ENCODE measurements at places on chromosomes 16 and 17. TPM values are rescaled to one million over a fixed set of nuclear protein-coding genes. Genes with fewer than 3 reads are reported as not detected.
A peak's percentile ranks its signal among the peaks of the same experiment; 100 is the strongest.

GRCh38 chr17:74742153-74742515, 5.1 kb downstream of the RAB37 start:
- no peaks in the 10 kb centered on the region for H3K36me3 ChIP-seq
- H3K27me3 ChIP-seq = no peaks in the 10 kb centered on the region
- H3K4me1 ChIP-seq = peaks cover 41% of the 10 kb centered on the region

DNA sequence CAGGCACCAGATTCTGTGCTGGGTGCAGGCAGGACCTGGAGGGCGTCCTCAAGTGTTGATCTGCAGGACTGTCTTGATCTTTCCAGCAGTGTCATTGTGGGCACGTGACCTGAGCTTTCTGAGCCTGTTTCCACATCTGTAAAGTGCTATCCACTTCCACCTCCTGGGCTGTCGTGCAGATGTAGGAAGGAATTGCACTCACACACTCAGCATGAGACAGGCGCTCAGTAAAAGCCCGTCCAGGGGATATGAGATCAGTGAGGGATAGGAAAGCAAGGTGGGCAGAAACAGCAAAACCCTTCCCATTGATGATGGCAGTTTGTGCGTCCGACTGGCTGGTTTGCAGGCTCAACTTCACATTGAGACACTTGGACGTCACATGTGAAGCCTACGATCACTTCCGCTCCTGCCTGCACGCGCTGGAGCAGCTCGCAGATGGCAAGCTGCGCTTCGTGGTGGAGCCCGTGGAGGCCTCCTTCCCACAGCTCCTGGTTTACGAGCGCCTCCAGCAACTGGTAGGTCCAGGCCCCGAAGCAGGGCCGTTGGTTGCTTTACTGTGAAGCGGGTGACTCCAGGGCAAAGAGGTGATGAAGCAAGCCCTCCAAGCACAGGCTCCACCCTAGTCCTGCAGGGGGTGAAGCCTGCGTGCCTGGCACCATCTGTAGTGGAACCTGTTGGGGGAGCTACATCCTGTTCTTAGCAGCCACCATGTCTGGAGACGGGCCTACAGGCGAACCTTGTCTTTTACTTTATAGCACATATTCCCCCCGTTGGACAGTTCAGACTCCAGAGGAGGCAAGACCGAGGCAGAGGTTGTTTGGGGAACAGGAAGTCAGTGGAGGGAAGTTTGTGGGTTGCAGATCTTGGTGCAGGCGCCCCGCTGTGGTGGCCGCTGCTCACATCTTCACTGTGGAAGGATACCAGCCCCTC, 23.0 kb downstream of the METTL22 start:
- H3K27me3 ChIP-seq = no peaks in the 10 kb centered on the region
- no peak for DNase-seq
- H3K4me1 ChIP-seq = no peaks in the 10 kb centered on the region
- H3K27ac ChIP-seq = no peak overlapping the region

DNA sequence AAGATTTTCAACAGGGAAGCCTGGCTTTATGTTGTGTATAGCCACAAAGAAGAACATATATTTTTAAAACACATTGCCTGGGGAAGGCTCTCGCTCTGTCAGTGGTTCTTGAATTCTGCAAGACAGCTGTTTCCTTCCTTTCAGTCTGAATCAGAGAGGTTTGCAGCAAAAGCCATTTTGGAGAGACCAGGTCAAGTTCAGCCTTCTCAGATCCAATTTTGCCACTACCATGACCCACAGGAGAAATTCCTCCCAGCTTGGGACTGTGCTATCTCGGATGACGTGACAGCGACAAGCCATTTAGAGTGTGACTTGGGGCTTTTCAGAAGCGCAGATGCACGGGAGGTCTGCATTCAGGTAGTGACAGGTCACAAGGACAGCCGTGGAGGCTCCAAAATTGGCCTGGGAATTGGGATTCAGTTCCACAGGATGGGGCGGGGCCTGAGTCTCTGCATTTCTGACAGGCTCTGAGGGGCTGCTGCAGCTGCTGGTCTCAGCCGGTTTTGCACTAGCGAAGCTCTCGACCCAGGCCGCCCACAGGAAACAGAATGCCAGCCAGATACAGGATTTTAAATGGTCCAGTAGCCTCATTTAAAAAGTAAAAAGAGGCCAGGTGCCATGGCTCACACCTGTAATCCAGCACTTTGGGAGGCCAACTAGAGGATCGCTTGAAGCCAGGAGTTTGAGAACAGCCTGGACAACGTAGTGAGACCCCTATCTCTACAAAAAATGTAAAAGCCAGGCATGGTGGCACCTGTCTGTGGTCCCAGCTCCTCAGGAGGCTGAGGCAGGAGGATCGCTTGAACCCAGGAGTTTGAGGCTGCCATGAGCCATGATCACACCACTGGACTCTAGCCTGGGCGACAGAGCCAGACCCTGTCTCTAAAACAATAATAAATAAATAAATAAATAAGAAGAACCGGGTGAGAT, 196.6 kb upstream of the CIBAR2 start:
- H3K36me3 ChIP-seq = no peaks in the 10 kb centered on the region
- H3K27ac ChIP-seq = no peak overlapping the region
- peaks cover 37% of the 10 kb centered on the region for H3K4me1 ChIP-seq
- H3K27me3 ChIP-seq = no peaks in the 10 kb centered on the region

DNA sequence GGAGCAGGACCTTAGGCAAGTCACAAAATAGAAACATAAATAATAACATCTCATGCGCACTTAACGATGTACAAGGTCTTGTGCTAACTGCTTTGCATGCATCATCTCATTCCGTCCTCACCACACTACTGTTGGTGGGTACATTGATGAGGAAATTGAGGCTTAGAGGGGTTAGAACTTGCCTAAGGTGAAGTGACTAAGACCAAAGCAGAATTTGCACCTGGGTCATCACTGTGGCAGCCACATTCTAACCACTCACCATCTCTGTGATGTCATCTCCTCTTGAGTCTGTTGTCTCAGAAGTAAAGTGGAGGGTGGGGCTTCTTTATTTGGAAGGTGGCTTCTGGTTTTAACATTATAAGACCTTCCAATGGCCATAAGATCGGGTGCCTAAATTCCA, 20.4 kb upstream of the TRIM25 start:
- H3K36me3 ChIP-seq = peaks cover 18% of the 10 kb centered on the region
- no peak for DNase-seq
- no peak overlapping the region for H3K27ac ChIP-seq
- no peak overlapping the region for H3K4me3 ChIP-seq
- H3K4me1 ChIP-seq = no peaks in the 10 kb centered on the region

DNA sequence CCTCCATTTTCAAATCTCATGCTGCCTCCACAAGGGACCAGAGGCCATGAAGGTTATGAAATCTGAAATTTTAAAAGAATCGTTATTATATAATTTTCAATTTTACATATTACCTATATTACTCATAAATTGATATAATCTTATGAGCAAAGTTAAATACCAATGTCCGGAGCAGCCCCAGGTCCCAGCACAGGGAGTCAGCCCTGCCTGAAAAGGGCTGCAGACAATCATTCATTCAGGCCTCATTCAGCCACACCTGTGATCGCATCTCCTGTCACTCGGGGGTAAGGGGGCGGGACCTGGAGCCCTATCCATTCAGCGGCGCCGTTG, 172.5 kb downstream of the AHSP start:
- H3K4me1 ChIP-seq = peaks cover 3% of the 10 kb centered on the region
- no peak overlapping the region for H3K27ac ChIP-seq

DNA sequence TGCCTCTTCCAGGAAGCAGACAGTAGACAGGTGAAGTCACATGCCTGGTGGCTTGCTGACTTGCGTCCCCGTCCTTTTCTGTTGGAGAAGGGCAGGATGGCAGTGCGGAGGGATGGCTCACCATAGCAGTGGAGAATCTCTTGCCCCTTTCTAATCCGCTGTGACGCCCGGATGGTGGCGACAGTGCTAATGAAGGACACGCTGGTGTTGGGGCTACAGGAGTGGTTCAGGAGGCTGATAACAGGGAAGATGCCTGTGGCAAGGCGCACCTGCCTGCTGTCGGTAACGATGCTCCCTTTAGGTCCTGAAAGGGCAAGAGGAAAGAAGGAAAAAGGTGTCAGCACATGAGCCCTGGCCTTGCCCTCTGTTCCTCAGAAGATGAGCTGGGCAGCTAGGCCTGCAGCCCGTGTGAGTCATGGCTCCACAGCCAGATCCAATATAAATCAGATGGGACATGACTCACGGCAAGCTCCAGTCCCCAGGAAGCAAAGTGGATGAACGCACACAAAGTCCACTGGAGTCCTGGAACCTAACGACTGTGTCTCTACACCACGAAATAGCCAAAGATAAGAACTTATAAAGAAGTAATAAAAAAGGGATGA, 25.5 kb downstream of the SERPINF1 start:
- H3K4me3 ChIP-seq = no peak overlapping the region
- H3K27me3 ChIP-seq = no peaks in the 10 kb centered on the region
- no peaks in the 10 kb centered on the region for H3K4me1 ChIP-seq
- no peaks in the 10 kb centered on the region for H3K36me3 ChIP-seq
- no peak for DNase-seq

DNA sequence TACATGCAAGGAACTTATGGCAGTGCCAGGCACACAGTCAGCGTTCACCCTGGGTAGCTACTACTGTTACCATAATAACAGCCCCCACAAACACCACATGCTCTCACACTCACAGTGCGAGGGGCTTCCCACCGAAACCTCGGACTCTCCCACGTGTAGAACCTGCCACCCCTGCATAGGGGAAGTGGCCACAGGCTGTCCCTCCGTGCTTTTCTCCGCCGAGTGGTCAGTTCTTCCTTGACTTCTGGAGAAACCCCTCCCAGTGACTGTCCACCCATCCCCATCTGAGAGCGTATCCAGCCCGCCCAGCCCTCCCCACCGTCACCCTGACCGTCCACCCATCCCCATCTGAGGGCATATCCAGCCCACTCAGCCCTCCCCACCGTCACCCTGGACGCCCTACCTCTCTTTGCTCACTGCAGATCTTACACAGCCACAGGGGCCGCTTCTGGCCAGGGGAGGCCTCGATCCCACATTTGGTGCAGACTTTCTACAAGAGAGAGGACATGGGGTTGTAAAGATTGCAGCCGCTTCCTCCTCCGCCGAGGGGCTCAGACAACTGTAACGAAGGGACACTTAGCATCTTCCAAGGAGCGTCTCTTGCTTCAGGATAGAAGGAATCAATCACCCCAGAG, 71.1 kb downstream of the RPH3AL start:
- H3K27me3 ChIP-seq = no peaks in the 10 kb centered on the region
- H3K36me3 ChIP-seq = no peaks in the 10 kb centered on the region
- H3K4me1 ChIP-seq = peaks cover 3% of the 10 kb centered on the region
- no peak overlapping the region for H3K27ac ChIP-seq
- no peak for DNase-seq
- no peak overlapping the region for H3K4me3 ChIP-seq

DNA sequence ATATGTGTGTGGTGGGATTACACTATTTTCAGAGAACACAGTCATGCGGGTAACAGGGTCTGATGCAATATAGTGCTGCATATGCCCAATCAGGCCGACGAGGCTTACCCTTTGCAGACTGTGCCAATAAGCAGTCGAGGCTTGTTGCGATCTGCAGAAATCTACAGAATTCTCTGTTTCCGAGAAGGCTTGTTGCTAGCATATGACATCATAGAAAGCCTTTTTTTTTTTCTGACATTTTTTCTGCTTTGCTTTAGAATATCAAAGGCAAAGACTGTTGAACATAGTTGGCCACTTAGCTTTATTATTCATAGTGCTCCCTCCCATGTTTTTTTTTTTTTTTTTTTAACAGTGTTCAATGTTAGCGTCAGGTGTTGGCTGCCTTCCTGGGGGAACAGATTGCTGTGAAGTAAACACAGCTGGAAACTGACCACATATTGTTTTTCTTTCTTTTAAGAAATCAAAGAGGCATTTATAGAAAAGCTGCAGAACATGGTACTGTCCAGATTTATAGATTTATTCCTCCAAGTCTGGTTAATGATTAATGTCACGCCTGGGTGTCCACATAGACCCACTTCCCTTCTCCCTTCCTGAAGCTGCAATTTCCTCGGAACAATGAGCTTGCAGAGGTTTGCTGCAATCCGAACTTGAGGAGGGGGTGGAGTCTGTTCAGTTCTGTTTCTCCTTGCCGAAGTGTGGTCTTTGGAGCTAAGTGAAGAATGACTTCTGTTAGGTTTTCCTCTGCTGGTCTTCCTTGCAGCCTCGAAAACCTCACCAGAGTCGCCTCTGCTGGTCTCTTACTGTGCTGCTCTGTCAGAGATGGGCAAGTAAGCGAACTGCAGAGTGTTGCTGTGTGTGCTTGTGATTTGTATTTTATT, 87.3 kb downstream of the MAP2K6 start:
- H3K4me1 ChIP-seq = peaks cover 52% of the 10 kb centered on the region
- peak overlapping the region; percentile 22 for H3K4me3 ChIP-seq
- no peaks in the 10 kb centered on the region for H3K36me3 ChIP-seq
- H3K27me3 ChIP-seq = no peaks in the 10 kb centered on the region
- peak overlapping the region; percentile 75 for H3K27ac ChIP-seq

DNA sequence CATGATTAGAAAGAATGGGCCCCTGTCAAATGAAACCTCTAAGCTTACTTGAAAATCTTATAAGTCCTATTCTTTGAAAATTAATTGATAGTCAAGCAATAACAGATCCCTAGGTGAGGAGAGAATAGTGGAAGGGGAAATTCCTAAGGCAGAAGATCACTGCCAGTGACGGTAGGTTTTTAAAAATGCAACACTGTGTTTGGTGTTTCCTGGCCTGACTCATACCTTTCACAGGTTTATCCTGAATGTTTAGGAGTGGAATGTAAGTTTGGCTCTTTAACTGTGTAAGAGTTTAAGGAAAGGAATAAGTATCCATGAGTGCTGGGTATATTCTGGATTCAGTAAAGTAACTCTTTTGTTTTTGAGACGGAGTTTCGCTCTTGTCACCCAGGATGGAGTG, 23.8 kb downstream of the HAPSTR1 start:
- H3K27me3 ChIP-seq = no peaks in the 10 kb centered on the region
- DNase-seq = no peak
- peaks cover 22% of the 10 kb centered on the region for H3K36me3 ChIP-seq
- H3K27ac ChIP-seq = no peak overlapping the region

GRCh38 chr16:79287424-79287917, 313.1 kb downstream of the MAF start:
- DNase-seq = no peak
- no peaks in the 10 kb centered on the region for H3K36me3 ChIP-seq
- H3K4me1 ChIP-seq = peaks cover 18% of the 10 kb centered on the region
- H3K4me3 ChIP-seq = no peak overlapping the region

- H3K4me3 ChIP-seq = no peak overlapping the region
- H3K27ac ChIP-seq = no peak overlapping the region
- H3K27me3 ChIP-seq = no peaks in the 10 kb centered on the region
Measured at GRCh38 chr16:11297492-11298142, 16.5 kb upstream of the PRM1 start.

Gene TMEM100
- 0.10 TPM for total RNA-seq

Gene MYH2
- total RNA-seq = 27.7 TPM

Gene ELMO3
- 16.2 TPM for total RNA-seq

Gene OR1A1
- total RNA-seq = not detected

Gene ZPBP2
- total RNA-seq = not detected

Data from GM23338 (cell line).